ENCODE measurements at places on chromosomes 12 and 14.

DNA sequence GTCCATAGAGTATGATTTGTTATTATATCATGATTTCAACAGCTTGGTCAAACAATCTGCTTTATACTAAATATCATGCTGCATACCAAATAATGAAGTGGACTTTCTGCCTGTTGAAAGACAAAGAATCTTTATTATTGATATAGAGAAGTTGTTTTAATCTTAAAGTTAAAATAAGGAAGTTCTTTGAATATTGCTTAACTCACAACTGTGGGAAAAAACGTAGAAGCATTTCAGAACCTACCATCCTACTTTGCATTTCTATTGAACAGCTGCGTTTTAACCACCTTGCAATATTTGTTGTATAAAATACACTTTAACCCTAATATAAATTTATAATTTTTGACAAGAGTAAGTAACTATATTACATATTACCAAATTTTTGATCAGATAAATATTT lies 22.9 kb upstream of the ARL1 start:
- DNase-seq = no peak

GRCh38 chr14:31877255-31877798 lies 199.8 kb upstream of the ARHGAP5 start:
- DNase-seq = no peak

DNA sequence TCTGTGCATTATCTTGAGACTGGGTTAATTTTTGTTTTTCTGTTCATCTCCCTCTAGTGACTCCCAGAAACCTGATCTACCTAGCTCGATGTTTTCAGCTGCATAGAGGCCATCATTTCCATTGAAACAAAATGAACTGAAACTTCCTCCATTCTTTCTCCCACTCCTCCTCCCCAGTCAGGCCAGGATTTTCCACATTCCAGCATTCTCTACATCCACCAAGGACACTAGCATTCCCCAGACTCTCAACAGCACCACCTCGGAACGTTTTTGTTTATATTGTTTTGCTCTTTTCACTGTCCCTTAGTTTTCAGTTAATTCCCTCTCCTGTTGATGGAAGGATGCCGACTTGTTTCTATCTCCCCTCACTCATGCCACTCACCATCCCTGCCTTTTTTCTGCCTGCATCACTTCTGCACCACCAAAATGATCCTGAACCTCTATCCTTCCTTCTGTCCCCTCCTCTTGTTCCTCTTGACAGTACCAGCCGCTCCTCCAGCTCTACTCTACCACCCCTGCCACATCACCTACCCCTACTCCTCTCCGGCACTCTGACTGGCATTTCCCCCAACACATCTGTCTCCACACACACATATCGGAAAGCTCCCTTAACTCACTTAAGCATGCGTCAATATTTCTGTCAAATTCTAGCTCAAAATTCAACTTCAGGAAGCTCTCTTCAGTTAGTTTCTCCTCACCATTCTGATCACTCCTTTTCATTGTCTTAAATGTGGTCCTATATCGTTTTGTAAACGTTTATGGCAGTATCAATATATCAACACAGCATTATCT lies 13.2 kb downstream of the OR6S1 start:
- DNase-seq = no peak

DNA sequence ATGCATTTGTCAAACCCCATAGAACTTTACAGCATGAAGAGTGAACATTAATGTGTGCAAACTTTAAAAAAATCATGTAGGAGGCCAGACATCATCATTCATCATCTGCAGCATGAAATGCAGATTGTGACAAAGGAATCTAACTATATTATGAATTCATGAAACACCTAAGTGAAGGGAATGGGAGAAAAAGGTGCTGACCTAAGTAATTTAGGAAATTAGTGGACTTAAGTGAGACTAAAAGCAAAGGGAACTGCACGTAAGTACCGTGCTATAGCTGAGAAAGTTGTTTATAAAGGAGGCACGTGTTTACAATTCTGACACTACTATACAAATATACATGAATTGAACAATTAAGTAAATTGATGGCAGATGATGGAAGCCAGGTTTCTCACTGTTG lies 37.6 kb upstream of the JDP2 start:
- DNase-seq = no peak

DNA sequence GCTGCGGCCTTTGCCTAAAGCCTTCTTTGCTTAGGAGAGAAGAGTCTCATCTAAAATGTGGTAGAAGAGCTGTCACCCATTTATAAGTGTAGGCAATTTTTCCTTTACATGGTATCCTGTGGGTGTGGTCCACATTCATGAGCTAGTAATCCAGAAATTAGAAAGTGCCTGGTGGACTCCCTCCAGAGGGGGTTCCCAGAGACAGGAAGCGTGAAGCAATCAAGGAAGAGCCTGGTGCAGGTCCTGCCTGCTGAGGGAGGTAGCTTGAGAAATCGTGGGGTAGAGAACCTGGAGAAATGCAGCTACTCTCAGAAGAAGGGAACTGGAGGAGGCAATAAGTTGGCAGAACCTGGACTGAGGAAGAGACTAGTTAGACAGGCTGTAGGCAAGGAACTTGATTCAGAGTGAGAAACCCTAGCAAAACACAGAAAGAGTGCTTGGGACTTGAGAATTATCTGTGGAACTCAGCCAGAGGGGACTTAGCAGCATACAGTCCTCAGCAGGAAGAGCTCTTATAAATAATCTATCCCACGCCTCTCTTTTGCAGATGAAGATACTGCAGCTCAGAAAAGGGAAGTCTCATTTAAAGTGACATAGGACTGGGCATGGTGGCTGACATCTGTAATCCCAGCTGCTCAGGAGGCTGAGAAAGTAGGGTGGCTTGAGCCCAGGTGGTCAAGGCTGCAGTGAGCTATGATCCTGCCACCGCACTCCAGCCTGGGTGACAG lies 182.4 kb upstream of the CCND2 start:
- no peak for DNase-seq

DNA sequence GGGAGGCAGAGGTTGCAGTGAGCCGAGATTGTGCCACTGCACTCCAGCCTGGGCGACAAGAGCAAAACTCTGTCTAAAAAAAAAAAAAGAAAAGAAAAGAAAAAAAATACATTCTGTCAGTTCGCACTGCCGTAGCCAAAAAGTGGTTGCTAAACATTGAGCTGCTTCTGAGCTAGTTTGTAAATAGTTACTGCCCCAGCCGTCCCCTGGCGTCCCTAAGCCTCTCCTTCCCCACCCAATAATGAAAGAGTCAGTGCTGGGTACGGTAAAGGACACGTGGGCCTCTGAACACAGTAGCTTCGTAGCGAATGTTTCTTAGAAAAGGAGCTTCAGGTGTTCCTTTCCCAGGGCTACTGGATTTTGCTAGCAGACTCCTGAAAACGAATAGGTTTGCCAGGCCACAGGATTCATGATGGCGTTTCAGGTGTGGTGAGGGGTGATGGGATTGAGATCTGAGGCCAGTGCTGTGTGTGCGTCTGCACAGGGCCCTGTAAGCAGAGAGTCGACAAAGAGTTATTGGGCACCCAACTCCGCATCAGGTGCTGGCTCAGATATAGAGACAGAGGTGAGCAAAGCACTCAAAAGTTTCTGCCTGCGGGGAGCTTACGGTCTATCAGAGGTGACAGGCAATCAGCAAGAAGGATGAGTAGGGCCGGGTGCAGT lies 94.1 kb downstream of the LGMN start:
- no peak for DNase-seq

- no peak for DNase-seq
These were observed 170.3 kb downstream of the CAPZA3 start for GRCh38 chr12:18908191-18908590.

DNA sequence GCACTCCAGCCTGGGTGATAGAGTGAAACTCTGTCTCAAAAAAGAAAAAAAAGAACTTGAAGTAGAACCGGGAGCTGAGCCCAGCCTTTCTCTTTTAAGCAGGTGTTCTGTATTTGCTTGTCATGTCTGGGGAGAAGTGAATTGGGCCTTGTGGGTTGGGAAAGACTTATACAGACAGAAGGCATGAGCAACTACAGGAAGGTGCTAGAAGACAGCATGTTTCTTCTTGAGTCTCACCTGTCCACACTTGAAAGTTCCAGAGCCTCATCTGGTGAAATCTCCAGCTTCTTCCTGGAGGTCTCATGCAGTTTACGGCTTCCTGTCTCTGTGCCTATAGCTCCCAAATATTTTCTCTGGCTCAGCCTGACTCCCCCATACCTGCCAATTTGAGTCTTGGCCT lies 2.5 kb downstream of the PGAM5 start:
- DNase-seq = no peak

DNA sequence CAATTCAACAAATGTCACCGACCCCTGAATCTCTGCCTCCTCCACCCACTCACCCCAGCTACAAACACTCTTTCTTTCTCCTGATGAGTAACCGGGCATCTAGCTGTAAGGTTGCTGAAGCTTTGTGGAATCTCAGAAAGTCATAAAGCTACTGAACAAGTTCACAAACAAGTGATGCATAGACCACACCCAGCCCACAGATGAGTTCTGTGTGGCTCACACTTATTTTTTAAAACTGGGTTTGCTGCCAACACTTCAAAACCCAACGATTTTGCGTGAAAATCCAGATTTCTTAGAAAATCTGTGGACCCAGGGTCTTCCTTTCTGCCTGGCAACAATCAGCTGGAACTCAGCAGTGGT lies 96.1 kb downstream of the APAF1 start:
- DNase-seq = no peak

DNA sequence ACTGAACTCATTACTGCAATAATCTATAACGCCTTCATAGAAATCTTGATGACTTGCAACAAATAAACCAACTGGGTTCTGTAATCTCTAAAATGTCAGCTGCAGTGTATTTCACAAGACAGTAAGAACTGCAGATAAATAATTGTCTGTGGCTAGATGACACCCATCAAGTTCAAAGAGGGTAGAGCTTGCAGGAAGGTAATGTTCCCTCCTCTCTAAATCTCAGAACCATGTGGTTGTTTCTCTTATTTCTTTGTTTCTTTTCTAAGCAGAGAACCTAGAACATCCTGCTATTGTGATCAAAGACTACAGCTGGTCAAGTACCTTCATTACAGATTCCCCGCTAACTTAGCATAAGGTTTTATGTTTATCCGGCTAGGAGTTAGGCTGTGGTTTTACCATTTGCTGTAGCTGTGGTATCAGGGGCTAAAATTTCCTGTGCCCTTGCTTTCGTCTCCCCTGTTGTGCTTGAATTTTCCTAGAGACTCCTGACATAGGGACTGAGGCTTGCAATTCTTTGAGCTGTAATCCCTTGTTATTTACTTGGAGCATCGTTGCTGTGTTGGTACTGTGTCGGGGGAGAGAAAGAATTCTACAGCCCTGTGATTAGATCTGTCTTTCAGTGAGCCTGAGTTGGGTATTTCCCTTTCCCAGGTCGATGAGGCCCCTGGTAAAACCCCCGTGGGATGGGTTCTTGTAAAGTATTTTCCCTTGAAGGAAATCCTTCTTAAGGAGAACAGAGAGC lies 253.1 kb upstream of the BTG1 start:
- DNase-seq = no peak

GRCh38 chr14:60789656-60790055 lies 55.1 kb downstream of the MNAT1 start:
- DNase-seq = no peak

DNA sequence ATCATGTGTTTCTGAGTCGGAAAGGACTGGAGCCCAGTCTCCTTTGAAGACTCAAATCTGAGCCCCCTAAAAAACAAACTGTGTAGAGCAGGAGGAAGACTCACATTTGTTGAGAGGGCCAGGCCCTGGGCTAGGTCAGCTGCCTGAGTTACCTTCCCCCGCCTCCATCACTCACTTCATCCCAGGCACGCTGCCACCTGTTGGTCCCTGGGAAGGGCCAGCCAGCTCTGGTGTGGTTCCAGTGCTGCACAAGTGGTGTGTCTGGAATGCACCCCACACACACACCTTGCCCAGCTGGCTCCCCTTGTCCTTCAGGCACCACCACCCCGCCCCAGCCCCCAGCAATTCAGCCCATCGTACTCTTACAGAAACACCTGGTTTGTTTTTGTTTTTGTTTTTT lies 9.0 kb downstream of the MVK start:
- DNase-seq = no peak

DNA sequence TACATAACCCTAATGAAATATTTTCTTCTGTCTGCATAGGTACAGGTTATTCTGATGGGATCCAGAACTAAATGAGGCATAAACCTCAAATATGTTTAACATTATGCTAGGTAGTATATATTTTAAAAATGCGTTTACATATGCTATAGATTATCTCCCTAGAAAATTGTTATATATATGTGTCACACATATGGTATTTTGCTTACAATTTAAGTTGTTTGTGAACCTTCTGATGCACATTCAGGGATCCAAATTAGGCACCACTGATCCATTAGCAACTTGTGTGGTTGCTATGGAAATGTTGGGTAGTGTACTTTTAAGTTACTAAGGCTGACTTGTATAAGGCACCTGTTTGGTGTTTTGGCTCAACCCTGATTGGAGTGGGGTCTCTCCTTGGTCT lies 456.7 kb downstream of the AEBP2 start:
- no peak for DNase-seq

GRCh38 chr12:26878661-26879119 lies 45.7 kb upstream of the ITPR2 start:
- no peak for DNase-seq

DNA sequence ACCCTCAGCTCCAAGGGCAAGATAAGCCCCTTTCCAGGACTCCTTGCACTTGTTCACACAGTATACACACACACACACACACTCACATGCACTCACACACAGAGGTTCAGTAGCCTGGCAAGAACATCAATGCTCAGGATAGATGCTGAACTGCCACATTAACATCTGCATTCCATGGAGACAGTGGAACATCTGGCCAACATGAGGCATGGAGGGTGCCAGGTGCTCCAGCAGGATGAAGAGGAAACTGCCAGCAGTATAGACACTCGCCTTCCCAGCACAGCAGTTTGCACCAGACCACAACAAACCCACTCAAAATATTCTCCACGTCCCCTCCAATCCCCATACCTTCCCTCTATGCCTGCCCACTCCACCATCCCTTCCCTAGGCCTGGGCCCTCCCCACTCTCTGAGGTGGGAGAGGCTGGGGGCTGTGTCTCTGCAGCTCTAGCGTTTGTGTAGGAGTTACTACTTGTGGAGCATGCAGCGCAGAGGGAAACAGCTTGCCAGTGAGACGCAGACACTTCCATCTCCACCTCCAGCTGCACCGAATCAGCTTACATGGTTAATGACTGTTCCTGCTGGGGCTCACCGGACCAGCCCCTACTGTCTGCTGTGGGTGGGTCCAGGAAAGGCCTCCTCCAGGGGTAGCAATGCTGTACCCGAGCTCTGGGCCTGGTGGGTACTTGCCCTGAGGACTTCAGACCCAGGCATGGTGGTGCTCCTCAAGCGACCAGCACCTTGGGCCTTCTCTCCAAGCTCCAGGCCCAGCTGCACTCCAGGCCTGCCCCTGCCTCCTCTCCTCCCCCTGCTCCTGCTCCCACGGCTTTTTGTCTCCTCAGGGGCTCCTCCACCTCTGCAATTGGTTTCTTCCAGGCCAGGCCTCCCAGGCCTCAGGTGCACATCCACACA lies 18.6 kb upstream of the PLEKHG3 start:
- DNase-seq = no peak

- DNase-seq = no peak
These were observed 52.6 kb upstream of the BICD1 start for GRCh38 chr12:32053881-32054624.

Measured in GM12878 (cell line).